ENCODE measurements at places on chromosomes 16 and 17.
A peak's percentile ranks its signal among the peaks of the same experiment; 100 is the strongest.

DNA sequence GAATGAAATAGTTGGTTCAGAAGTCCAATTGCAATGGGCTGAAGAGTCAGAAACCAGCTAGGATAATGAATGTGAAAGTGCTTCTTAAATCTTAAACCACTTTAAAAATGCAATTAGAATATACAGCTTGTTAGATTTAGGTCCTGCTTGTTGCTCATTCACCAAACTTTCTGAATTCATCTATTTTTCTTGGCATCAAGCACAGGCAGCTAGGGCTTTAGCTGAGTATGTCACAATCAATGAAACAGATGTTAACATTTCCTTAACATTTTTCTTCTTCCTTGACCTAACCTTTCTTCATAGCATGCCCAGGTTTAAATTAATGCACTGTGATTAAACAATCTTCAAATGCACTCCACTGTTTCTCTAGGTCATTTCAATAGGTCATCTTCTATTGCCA, 14.4 kb downstream of the KIF2B start:
- H3K4me3 ChIP-seq: no peak overlapping the region
- no peaks in the 10 kb centered on the region for H3K4me1 ChIP-seq
- no peak overlapping the region for H3K27ac ChIP-seq
- no peaks in the 10 kb centered on the region for H3K27me3 ChIP-seq
- no peak for DNase-seq

- peak overlapping the region; percentile 94 for H3K27ac ChIP-seq
- H3K36me3 ChIP-seq: no peaks in the 10 kb centered on the region
- DNase-seq: peak; percentile 75
- H3K27me3 ChIP-seq: peaks cover 5% of the 10 kb centered on the region
Measured at GRCh38 chr16:87582216-87582965, 19.9 kb upstream of the JPH3 start.

DNA sequence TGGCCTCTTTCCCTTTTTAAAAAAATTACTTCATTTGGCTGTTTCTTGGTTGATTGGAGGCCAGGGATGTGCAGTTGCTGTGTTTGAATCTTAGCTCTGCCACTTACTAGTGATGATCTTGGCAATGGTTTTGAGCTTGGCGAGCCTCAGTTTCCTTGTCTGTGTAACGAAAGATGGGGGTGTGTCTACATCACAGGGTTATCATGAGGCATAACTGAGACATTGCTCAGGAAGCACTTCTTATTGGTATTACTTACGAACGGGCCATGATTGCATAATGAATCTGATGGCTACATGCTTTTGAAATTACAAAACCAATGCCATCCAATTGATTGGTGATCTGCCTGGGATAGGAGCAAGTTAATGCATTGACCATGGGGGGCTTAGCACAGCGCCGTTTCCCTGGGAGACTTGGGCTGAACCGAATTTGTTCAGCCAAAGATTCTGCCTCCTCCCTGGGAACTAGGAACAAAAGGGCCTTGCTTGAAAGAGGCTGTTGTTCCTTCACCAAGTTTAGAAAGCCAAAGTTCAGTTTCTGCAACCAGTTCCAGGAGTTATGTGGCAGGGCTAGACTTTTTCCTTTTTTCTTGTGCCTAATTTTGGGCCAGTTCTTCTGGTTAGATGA, 21.9 kb downstream of the CMIP start:
- H3K27me3 ChIP-seq: no peaks in the 10 kb centered on the region
- H3K36me3 ChIP-seq: no peaks in the 10 kb centered on the region
- H3K4me1 ChIP-seq: peaks cover 2% of the 10 kb centered on the region
- H3K4me3 ChIP-seq: no peak overlapping the region

- no peaks in the 10 kb centered on the region for H3K4me1 ChIP-seq
- no peak for DNase-seq
- peaks cover 17% of the 10 kb centered on the region for H3K27me3 ChIP-seq
- H3K4me3 ChIP-seq: no peak overlapping the region
Measured at GRCh38 chr17:45745601-45746494, 38.3 kb upstream of the CRHR1 start.

GRCh38 chr17:59825533-59826322, 67.0 kb downstream of the TUBD1 start:
- no peaks in the 10 kb centered on the region for H3K27me3 ChIP-seq
- DNase-seq: peak; percentile 90
- H3K27ac ChIP-seq: peak overlapping the region; percentile 56

GRCh38 chr16:50340578-50340977, 28.2 kb downstream of the BRD7 start:
- peaks cover under 1% of the 10 kb centered on the region for H3K4me1 ChIP-seq
- DNase-seq: peak; percentile 76
- no peak overlapping the region for H3K4me3 ChIP-seq
- H3K36me3 ChIP-seq: peaks cover 17% of the 10 kb centered on the region
- H3K27ac ChIP-seq: no peak overlapping the region
- no peaks in the 10 kb centered on the region for H3K27me3 ChIP-seq

DNA sequence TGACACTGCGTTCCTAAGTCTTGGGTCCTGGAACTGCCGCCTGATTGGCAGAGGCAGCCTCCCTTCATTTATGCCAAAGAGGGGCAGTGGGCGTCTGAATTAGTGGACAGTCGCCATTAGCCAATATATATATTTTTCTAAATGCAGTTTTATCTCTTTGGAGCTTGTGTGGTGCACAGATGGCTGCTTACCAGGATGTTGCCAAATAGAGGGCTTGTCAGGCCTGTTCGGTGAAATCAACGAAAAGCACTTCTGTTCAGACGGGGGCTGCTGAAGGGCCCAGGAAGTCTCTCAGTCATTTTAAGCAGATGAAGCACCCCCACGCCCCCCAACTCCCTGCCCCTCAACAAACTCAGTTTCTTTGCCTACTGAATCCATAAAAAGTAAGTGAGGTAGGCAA, 66.0 kb downstream of the RAP1GAP2 start:
- no peak overlapping the region for H3K27ac ChIP-seq
- H3K4me3 ChIP-seq: no peak overlapping the region
- no peaks in the 10 kb centered on the region for H3K36me3 ChIP-seq
- H3K27me3 ChIP-seq: no peaks in the 10 kb centered on the region

All from IMR-90 (cell line).